Stromal cell of bone marrow (primary cell): ENCODE measurements at places on chromosomes 4 and X.

GRCh38 chr4:113300471-113300928, 251.0 kb downstream of the ANK2 start:
- peak; percentile 87 for DNase-seq

DNA sequence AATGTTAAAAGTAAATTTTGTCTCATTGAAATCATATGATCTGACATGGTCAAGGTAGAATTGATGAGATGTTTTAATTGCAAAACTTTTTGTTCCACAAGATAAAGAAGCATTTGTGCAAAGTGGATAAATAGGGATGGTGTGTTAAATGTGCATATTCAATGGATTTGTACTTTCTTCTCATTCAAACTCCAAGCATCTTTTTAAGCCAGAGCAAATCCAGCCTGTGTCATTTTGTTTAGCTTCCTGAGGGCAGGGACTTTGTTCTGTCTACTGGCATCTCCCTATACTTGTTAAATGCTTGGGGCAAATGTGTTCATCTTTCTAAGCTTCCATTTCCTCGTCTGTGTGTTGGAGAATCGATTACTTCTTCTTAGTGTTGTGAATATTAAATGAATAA, 200.3 kb downstream of the SLIT2 start:
- DNase-seq, result no peak

- peak; percentile 80 for DNase-seq
Measured at GRCh38 chr4:17494258-17495190, 17.4 kb downstream of the QDPR start.

DNA sequence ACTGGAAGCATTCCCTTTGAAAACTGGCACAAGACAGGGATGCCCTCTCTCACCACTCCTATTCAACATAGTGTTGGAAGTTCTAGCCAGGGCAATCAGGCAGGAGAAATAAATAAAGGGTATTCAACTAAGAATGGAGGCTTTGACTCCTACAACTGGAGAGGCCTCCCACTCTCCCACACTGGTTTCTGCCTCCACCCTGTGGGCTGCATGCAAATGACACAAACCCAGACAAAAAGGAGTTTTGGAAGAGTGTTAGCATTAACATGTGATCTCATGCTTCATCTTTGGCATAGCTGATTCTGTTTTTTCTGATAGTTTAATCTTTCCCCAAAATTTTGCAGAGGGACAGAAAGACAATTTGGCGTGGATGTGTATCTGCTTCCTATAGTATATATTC, 80.8 kb upstream of the IQCM start:
- DNase-seq, result peak; percentile 45

- no peak for DNase-seq
Measured at GRCh38 chr4:56038487-56039162, 89.9 kb downstream of the CEP135 start.
